Smooth muscle cell of the coronary artery (primary cell): ENCODE measurements at places on chromosomes 4 and X. TPM values are rescaled to one million over a fixed set of nuclear protein-coding genes. Genes with fewer than 3 reads are reported as not detected.

The SPP1 gene
- total RNA-seq: 0.15 and 0.23 TPM in 2 replicates

The MTMR8 gene
- 0.08 TPM in 1 of 2 replicates, not detected in the other for total RNA-seq

The PGM2 gene
- 8.0 and 21.1 TPM in 2 replicates for total RNA-seq

The TRAPPC11 gene
- 20.0 and 33.7 TPM in 2 replicates for total RNA-seq

The TREX2 gene
- total RNA-seq: 2.3 and 2.9 TPM in 2 replicates
